Activated CD4-positive, alpha-beta memory T cell treated with anti-CD3 and anti-CD28 coated beads for 36 hours (primary cell): ENCODE measurements at places on chromosomes 7 and 10.
A peak's percentile ranks its signal among the peaks of the same experiment; 100 is the strongest.

DNA sequence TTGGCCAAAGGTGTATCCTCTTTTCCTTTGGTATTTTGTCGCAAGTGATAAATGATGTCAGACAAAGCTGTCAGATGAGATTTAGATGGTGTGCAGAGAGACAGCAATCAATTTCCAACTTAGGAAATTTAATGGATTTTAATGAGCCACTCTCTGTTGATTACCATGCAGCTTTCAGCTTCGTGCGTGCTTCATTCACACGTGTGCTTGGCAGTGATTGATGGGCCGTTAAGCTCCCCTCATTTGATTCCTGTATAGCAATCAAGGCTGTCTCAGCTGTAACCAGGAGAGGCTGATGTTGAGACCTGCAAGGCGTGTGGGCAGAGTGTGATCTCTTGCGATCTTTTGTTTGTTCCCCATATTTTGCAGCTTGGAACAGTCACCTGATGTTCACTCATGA, 439.6 kb downstream of the CALN1 start:
- no peak for DNase-seq

- DNase-seq, result no peak
Observed at GRCh38 chr7:10720042-10720441, 253.6 kb upstream of the PHF14 start.

DNA sequence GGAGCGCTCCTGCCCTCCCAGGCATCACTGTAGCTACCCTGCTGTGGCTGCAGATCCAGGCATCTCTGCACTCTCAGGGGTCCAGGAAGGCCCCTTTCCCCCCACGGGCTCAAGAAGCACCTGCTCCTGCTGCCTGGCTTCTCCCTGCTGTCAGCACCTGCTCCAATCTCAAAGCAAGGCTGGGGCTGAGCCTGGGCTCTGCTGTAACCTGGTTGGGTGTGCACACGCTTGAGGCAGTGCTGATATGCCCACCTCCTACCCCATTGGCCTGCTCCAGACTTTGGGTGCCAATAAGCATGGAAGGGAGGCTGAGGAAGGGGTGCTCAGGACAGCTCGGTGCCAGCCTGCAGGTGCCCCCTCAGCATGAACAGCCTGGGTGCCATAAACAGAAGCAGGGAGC, 185.0 kb downstream of the ZNF438 start:
- no peak for DNase-seq

- no peak for DNase-seq
Observed at GRCh38 chr7:118657391-118658005, 433.0 kb downstream of the ANKRD7 start.

DNA sequence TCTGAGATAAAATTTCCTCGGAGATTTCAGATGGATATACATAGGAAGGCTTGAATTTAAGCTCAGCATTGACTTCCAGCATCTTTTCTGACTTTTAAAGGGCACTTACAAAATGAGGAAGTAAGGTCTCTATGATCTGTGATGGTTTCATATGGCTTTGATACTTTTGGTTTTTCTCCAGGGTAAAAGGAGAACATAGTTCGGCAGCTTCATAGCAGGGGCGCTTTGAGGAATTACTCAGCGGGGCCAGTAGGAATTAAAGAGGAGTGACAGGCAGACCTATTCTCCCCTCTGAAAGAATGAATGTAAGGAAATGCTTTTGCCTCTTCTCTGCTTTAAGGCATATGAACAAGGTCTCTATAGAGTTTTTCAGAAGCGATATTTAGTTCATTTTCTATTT, 80.0 kb upstream of the PCDH15 start:
- DNase-seq, result no peak

- DNase-seq, result no peak
Observed at GRCh38 chr7:134212576-134213546, 85.7 kb downstream of the LRGUK start.

GRCh38 chr10:60281331-60281730, 108.3 kb downstream of the ANK3 start:
- no peak for DNase-seq

DNA sequence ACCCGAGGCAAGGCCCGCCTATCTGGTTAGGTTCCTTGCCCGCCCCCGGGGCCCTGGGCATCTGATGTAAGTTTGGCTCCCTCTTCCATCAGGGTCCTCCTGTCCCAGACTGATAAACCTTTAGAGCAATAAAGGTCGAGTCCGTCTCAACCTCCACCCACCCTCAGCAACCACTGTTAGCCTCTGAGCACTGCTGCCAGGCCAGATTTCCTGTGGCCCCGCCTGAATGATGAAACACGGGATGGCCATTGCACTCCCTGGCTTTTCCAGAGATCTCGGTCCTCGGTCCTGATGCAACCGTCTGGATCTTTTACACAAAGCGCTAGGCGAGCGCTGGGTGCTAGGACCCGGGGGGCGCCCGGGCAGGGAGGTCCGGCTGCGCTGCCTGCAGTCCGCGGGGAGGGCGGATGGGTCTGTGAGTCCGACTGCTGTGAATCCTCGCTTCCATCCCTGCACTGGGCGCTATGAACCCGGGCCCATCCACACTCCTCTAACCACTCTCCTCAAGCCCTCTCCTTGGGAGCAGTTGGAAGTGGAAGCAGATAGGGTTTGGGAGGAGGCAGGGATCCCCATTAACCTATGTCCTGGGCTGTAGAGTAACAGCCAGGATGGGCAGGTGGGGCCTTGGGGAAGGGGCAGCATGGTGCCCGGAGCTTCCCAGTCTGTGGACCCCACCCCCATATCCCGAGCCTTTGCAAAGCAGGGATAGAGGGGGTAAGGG, 875 bp upstream of the DDIT4 start:
- peak; percentile 70 for DNase-seq

DNA sequence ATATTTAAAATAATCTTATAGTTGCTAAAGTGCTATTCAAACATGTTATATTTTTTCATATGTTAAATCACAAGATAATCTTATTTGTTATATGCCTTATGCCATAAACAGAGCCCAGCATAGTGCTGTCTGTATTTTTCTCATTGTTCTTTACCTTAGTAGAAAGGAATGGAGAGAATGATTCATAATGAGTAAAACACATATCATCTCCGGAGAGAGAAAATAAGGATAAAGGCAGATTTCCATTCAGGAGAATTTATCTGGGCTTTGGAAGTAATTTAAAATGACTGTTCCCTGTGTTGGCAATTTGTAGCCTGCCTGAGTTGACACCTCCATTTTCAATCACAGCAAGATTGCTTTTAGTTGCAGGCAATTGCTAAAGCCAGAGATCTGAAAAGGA, 30.2 kb downstream of the CHN2 start:
- DNase-seq, result no peak

GRCh38 chr7:76340617-76341131, 18.1 kb downstream of the YWHAG start:
- DNase-seq, result no peak

GRCh38 chr10:133355266-133355665, 2.6 kb downstream of the FUOM start:
- DNase-seq, result no peak

DNA sequence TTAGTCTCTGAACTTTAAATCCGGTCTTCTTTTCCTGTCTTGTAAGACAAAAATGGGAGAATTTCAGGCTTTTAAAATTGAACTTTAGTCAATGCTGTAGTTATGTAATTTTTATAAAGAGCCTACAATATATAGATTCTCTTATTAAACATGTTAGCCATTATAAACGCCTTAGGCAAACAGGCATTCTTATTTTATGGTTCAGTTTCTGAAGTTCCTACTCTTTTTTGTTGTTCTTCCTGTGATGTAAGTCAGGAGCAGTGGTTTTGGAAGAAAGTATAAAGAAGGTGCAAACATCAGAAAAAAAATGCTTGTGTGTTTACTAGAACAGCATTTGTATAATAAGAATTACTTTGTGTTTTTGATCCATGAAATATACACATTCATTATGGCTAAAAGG, 41.6 kb downstream of the BICC1 start:
- no peak for DNase-seq

- peak; percentile 58 for DNase-seq
Observed at GRCh38 chr7:64183126-64183742, 23.8 kb upstream of the ZNF735 start.

DNA sequence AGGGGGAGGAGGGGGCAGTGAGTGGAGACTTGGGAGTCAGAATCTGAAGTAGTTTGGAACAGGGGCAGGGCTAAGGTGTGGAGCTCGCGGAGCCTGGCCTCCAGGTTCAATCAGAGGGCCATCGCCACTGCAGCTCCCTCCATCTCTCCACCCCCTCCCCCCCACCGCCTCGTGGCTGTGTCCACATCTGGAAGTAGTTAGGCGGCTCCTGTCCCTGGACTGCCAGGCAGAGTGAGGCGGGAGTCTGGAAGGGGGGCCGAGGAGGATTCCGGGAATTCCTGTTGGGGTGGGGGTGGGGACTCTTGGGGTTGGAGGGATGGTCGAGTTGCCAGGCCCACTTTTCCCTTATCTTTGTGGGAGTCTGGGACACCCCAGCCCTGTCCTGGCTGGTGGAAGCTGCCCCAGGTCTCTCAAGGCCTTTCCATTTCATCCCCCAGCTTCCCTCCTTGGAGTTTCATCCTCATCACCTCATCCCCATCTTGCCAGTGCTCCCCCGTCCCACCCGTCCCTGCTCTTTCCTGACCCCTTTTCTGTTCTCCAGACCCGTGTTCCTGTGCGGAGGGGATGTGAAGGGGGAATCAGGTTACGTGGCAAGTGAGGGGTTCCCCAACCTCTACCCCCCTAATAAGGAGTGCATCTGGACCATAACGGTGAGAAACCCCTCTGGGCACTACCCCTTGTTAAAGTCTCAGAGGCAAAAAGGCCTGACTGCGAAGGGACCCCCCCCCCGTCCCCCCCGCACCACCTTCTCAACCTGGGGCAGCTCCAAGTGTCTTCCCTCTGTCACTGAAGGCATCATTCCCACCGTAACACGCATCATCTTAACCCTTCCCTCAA, 944 bp downstream of the PCOLCE start:
- no peak for DNase-seq

DNA sequence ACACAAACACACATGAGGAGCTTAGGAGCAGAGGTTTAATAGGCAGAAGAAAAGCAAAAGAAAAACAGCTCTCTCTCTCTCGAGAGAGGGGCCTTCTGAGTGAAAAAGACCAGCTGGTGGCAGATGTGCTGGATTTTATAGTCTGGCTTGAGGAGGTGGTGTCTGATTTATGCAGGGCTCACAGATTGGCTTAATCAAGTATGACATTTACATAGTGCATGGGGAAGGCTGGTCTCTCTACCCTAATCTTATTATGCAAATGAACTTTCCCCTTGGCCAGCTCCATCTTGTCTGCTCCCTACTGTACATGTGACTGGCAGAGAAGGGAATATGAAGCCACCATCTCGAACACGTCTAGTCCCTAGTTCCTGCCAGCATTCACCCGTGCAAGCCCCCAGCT, 219.5 kb upstream of the ZNF804B start:
- no peak for DNase-seq

DNA sequence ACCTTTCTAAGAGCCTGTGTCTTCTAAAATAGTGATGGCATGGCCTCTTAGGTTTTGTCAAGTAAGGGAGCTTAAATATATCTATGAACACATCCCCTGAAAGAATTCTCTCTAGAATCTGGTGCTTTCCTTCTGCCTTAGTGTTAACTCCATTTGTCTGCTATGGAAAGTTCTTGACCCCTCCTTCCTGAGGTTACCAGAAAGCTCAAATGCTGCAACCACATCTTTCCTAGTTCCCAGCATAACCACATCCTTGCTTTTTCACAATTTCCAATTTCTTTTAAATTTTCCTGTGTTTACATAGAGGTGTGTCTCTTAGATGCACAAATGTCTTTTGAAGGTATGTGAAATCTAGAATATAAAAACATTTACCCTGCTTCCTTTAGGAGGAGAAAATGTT, 16.4 kb upstream of the GSDME start:
- DNase-seq, result no peak
